ENCODE measurements at places on chromosomes 1 and 21.

DNA sequence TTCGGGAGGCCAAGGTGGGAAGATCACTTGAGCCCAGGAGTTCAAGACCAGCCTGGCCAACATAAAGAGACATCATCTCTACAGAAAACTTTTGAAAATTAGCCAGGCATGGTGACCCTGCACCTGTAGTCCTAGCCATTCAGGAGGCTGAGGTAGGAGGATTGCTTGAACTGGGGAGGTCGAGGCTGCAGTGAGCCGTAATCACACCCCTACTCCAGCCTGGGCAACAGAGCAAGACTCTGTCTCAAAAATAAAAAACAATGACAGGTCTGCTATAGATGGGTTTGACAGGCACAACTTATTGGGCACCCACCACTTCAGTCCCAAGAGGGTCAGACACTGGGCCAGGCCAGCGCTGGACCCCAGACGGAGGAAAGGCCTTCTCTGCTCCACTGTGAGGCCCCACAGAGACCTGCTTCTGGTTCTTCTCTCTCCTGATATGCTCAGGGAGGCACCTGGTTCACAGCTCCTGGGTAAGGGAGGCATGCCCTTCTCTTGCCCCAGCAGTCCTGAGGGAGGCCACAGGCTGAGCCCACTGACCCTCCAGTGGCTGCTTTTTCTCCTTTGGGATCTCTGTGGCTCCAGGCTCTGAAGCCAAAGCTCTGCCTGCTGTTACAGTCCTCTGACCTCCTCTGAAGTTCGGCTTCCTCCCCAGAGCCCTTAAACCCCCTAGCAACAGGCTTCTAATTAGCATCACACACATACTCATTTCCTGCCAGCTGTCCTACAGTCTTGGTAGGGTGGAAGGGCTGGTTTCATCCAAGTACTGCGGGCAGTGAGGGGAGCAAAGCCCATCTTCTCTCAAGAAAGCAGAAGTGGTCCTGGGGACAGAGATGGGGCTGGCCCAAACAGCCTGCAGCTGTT is 14.4 kb downstream of the S100A16 start:
- no peak for DNase-seq

- DNase-seq: no peak
These were observed 349.6 kb downstream of the PTBP2 start for GRCh38 chr1:97071173-97071572.

GRCh38 chr21:31470896-31471694 is 127.0 kb upstream of the TIAM1 start:
- DNase-seq: no peak

DNA sequence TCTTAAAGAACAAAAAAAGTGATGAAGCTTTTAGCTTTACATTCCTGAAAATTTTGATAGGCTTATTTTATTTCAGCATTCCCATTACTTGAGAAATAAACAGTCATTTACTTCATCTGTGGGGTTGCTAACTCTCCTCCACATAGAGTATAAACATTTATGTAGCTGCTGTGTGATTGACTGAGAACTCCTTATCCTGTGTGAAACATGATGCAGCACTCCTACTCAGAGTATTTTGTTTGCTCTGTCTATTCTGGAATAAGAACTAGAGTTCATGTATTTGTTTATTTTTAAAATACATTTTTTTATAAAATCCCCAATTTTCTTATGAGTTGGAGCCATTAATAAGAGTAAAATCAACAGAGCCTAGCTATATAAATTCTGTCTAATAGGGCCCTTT is 318.7 kb upstream of the SPAG17 start:
- no peak for DNase-seq

DNA sequence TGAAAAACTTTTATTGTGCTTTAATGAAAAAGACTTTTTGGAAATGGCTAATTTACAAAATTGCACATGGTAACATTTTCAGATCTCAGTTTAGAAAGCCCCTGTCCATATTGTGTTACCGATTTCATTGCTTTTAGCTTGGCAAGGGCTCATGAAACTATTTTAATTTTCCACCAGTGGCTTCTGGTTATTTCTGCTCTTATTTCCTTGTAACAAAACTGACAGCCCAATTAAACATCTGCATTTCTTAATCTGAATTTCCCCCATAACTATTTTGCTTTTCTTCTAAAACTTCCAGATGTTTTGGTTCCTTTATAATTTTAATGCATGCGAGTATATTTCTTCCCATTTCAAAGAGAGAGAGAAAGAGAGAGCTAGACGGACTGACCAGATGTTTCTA is 264.8 kb downstream of the PTPRC start:
- DNase-seq: no peak

GRCh38 chr1:89566761-89567174 is 42.1 kb downstream of the LRRC8B start:
- no peak for DNase-seq

DNA sequence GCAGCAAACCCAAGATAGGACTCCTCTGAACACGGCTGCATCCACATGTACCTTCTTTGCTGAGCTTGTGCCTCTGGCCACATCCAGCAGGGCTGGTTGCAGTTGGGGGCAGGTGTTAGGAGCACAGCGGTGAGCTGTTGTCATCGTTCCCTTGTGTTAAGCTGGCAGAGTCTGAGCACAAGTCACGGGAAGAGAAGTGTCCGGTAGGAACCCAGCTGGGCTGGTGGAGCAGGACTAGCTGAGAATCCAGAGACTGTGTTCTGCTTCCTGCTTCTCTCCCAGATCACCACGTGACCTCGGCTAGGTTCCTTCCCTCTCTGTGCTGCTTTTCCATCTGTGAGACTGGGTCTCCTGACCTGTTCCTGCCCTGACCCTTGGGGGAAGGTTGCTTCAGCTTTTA is 105.1 kb downstream of the PCBP3 start:
- DNase-seq: no peak

DNA sequence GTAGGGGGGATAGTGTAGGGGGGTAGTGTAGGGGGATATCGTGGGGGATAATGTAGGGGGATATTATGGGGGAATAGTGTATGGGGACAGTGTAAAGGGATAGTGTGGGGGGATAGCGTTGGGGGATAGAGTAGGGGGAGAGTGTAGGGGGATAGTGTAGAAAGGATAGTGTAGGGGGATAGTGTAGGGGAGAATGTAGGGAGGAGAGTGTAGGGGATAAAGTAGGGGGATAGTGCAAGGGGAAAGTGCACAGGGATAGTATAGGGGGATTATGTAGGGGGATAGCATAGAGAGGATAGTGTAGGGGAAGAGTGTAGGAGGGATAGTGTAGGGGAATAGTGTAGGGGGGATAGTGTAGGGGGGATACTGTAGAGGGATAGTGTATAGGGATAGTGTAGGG is 12.3 kb upstream of the ARF1 start:
- no peak for DNase-seq

- no peak for DNase-seq
These were observed 82.8 kb downstream of the DMRTB1 start for GRCh38 chr1:53541761-53542550.

DNA sequence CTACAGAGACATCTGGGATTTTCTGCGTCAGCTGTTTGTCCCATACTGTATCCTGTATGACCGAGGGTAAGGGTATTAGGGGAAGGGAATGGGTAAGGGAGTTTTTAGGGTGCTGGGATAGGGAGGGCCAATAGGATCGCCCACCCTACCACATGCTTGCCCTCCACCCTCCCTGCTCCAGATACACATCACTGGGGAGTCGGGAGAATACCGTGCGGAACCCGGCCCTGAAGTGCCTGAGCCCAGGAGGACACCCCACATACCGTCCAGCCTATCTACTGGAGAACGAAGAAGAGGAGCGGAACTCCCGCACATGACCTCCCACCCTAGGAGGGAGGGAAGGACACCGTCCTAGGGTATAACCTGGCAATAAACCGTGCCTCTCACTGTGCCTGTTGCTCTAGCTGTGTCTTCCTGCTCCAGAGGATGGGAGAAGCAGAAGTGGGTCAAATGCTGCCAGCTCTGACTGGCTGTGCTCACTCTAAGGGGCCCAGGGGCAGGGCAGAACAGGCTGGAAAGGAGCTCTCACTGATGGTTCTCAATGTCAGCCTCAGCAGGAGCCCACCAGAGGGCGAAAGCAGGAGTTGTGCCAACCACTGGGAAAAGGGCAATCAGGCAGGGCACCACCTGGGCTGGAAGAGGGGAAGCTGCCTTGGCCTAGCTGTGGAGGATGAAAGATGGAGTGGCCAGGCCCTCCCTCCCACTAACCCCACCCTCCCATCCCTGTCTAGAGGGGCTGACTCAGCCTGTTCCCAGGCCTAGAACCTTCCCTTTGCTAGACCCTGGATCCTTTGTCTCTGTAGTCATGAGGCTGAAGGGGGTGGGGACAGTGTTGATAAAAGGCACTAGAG is 440 bp upstream of the LENEP start:
- no peak for DNase-seq

DNA sequence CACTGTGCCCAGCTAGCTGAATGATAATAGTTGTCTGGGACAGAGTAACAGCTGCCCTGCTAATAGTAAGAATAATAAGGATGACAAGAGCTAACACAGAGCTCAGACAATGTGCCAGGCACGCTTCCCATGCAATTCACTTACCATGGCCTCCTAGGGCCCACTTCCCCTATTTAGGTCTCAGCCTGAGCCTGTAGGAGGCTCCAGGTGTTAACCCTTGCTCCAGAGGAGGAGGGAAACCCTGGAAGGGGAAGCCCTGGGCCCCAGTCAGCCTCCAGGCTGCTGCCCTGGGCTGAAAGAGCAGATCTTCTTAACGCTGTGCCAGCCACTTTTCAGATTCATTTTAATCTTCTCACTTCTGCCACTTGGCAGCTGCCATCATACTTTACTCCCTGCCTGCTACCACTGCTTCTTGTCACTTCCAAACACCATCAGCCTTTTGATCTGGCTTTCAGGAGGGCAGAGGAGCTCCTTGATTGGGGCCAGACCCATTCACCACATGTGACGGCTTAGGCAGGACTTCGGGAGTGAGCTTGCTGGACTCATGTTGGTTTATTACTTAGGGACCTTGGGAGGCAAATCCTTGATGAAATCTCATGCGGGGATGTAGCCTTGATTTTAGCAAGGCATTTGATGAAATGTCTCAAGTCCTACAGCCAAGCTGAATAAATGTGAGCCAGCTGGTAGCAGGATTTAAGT is 66.7 kb upstream of the PARP1 start:
- no peak for DNase-seq

- DNase-seq: no peak
These were observed 311.6 kb downstream of the NPHP4 start for GRCh38 chr1:5680600-5680999.

GRCh38 chr1:8281843-8282509 is 35.9 kb upstream of the SLC45A1 start:
- DNase-seq: no peak

DNA sequence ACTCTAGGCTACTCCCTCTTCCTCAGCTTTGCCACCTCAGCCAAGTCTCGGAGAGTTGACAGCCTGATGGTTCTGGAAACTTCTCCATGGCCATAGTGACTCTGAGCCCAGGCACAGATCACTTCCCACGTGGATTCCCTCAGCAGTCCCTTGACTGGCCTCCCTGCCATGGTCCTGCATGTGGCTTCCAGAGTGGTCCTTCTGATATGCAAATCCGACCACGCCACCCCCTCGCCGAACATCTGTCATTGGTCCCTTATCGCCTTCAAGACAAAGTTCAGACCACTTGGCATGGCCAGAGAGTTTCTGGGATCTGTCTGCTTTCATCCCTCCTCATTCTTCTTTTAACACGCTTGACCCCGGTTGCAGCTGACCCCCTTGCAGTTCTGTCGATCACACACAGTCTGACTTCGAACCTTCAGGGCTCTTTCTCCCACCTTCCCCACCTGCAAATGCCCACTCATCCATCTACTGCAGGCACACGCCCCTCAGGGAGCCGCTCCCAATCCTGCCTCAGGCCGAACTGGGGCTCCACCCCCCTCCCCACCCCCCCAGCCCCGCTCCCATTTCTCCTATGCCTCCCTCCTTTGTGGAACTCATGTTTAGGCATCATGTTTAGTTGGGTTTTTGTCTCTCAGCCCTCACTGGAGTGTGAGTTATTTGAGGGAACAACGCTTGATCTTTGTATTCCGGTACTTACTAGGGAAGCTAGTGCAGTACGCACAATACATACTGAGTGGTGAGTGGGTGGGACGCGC is 29.0 kb downstream of the KIAA1614 start:
- no peak for DNase-seq
